ENCODE measurements at places on chromosomes 3 and 15.

DNA sequence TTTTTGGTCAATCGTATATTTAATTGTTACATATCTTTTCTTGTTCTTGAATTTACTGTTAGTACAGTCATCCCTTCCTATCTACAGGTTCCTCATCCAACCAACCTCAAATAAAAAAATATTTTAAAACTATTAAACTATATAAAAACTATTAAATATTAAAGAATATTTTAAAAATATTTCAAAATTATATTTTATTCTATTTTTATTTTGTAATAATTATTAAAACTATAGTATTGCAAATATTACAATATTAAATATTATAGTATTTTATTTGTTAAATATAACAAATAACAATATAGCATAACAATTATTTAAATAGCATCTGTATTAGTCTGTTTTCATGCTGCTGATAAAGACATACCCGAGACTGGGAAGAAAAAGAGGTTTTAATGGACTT, 357.9 kb upstream of the GOLIM4 start:
- no peak for DNase-seq

- DNase-seq, result no peak
These were observed 25.8 kb upstream of the TGM5 start for GRCh38 chr15:43292375-43293078.

DNA sequence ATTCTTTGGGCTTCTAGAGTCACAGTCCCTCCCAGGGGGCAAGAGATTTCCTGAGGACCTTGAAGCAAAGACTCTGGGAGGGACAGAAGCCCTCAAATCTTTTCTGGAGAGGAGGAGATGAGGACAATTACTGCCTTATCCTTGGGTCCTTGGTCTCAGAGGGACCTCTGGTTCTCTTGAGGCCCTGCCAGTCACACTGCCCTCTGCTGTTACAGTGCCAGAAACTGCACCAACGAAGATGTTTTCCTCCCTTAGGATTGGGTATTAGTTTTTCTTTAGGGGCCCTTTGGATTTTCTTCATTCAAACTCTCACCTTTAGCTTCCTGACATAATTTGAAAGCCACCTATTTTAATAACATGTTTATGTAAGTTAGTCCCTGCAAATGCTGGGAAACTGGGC, 58.2 kb upstream of the SCN5A start:
- DNase-seq, result no peak

GRCh38 chr15:66911131-66911700, 154.2 kb upstream of the SMAD3 start:
- DNase-seq, result no peak

DNA sequence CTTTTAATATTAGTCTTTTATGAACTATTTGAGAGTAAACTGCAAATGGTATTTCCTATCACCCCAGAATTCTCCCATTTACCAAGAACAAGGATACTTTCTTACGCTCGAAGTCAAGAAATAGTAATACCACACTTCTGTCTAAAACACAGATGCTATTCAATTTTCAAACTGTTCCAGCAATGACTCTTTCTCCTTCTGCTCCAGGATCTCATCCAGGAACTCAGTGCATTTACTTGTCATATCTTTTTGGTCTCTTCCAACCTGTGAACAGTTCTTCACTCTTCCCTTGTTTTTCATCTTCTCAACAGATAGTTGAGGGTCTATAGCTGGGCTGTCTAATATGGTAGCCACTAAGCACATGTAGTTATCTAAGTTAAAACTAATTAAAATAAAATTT, 87.1 kb upstream of the GAP43 start:
- no peak for DNase-seq

DNA sequence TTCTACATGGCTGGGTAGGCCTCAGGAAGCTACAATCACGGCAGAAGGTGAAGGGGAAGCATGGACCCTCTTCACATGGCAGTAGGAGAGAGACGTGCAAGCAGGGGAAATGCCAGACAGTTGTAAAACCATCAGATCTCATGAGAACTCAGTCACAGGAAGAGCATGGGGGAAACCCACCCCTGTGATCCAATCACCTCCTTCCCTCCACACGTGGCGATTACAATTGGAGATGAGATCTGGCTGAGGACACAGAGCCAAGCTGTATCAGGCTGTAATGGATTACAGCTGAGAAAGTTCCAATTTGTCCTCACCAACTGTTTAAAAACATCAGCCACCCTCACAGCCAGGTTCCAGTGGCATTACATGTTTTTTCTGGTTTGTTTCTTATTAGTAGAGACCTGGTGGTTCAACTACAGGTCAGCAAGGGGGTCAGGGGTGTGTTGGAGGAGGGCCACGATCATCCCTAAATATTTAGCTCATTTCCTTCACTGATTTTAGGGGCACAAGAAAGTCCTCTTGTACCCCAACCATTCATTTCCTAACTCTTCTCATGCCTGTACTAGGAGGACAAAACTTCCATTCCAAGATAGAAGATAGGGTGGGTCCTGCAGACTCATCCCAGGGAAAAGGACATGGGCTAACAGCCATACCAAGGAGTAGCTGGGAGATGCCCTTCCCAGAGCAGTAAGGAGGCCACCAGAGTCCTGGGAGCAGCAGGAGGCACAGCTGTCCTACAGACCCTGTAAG, 54.4 kb downstream of the ANXA2 start:
- DNase-seq, result no peak

- no peak for DNase-seq
These were observed 7.0 kb upstream of the THBS1 start for GRCh38 chr15:39573844-39574243.

- DNase-seq, result no peak
These were observed 6.2 kb downstream of the FRMD4B start for GRCh38 chr3:69379661-69380060.

DNA sequence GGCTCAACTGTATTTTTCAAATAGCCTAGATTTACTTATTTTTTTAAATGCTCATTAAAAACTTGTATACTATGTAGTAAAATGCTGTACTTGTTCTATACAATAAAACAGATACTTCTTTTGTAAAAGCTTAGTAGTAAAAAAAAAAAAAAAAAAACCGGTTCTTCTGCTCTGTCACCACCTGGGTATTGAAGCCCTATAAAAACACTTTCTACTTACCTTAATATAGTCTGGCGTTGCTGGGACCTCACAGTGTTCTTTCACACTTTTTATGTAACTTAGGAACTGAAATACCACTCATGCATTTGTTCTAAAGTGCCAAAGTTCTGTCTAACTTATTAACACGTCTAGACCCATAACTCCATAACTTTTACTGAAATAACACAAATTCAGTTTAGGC, 61.4 kb downstream of the TASOR start:
- DNase-seq, result no peak

GRCh38 chr3:177563243-177563780, 366.0 kb upstream of the TBL1XR1 start:
- DNase-seq, result no peak

Measured in D341Med (cell line).